ENCODE measurements at places on chromosomes 6 and 20.

DNA sequence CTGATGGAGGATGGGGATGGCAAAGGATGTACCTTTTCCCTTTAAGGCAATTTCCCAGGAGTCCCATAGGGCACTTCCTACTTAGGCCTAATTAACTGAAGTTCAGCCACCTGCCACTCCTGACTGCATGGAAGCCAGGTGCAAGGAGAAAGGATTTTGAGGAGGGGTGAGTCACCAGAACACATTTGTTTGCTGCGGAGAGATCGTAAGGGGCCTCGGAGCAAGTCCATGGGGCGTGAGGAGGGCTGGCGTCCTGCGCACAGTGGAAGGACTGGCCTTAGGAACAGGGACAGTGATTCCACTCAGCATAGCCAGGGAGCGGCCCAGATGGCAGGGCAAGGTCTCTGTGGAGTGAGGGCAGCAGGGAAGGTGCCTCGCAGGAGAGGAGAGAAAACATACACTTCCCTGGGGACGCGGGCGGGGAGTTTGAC lies 11.8 kb upstream of the MAP1LC3A start:
- no peak for DNase-seq

DNA sequence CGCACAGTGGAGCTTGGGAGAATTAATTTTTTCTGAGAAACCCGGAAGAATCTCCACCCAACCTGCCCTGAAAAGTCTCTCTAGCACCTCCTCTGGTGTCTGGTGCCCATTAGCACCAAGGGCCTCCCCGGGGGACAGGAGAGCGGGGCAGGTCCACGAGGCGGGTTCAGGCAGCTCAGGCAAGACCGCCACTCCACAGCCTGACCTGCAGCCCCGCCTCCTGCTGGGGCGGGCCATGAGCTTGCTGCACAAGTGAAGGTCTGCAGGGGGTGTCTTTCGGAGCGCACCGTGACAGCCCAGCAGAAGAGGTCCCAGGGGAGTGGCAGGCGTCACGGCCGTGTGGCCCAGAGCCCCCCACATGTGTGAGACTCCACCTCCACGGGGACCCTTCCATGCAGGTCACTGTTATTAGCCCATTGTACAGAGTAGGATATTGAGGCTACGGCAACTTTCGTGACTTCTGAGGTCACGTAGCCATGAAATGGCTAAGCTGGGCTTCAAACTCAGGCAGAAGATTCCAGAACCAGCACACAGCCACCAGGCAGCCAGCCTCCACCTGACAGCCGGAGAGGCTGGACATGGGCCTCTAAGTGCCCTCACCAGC lies 63.9 kb upstream of the SLCO4A1 start:
- DNase-seq, result no peak

- DNase-seq, result no peak
Measured at GRCh38 chr6:165987483-165988301, 180.0 kb downstream of the TBXT start.

GRCh38 chr6:68728159-68728979 lies 93.3 kb downstream of the ADGRB3 start:
- DNase-seq, result no peak

DNA sequence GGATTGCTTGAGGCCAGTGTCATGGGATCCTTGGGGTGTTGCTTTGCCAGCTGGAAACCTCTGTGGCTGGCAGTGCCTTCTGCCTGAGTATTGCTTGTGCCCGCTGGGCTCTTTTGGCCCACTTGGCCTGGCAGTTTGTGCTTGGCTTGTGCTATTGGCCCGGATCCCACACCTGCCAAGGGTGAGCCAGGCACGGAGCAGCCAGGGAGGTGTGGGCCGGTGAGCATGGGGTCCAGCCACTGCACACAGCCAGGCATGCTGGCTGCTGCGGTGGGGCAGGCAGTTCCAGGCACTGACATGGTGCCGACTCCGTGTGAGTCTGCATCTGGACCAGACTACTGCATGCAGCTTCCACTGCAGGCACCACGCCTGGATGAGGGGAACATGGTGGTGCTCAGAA lies 62.5 kb upstream of the SYNCRIP start:
- no peak for DNase-seq

GRCh38 chr20:62805711-62806382 lies 1.2 kb downstream of the OGFR start:
- no peak for DNase-seq

GRCh38 chr6:127483399-127484055 lies 24.3 kb upstream of the KIAA0408 start:
- no peak for DNase-seq

- no peak for DNase-seq
Measured at GRCh38 chr6:43307451-43308100, 1.1 kb downstream of the CRIP3 start.

- no peak for DNase-seq
Measured at GRCh38 chr6:70838907-70839285, 118.0 kb downstream of the B3GAT2 start.

DNA sequence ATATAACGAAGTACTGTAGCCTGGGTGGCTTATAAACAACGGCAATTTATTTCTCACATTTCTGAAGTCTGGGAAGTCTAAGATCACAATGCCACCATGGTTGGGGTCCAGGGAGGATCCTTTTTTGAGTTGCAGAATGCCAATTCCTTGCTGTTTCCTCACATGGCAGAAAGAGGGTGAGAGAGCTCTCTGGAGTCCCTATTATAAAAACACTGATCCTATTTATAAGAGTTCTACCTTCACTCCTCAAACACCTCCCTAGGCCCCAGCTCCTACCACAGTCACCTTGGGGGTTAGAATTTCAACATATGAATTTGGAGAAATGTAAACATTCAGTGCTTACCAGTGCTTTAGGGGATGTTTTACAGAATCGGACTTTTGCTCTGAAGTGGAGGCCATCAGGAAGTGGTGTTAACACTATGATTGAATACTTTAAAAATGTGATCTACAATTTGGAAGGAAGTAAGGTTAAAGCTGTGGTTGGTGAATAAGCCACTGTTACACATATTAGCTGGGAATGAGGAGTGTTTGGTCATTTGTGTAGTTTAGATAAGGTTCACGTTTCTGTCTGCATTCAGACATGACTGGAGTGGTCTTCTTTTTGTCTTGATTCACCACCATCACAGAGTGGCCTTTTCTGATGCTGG lies 79.9 kb upstream of the SPTLC3 start:
- DNase-seq, result no peak

GRCh38 chr20:45174434-45175364 lies at the start of gene PI3:
Gene PI3 (plus strand): TSS chr20:45174902. CDS start chr20:45174923, 21 bp downstream.
- DNase-seq, result no peak

DNA sequence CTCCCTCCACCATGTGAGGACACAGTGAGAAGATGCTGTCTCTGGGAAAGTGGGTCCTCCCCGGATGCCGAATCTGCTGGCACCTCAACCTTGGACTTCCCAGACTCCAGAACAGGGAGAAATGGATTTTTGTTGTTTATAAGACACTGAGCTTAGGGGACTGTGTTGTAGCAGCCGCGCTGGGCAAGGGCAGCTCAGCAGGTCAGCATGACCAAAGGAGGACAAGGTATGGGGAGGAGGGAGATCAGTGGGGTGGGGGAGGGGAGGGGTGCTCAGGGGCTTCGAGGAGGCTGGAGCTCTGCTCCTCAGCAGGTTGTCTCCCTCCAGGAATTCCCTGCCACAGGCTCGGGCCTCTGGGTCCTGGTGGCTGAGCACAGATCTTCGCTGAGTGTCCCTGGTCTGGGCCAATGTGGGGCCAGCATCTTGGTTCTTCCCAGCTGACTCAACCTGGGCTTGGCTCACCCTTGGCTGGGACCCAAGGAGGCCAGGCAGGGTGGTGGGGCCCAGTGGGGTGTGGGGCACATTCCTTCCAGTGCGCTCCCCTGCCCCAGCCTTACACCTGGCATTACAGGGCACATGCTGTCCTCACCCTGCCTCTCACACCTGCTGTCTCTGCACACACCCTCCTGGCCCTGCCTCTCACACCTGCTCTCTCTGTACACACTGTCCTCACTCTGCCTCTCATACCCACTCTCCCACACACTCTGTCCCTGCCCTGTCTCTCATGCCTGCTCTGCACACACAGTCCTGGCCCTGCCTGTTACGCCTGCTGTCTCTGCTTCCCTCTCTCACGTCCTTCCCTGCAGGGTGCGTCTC lies 107.3 kb downstream of the SYCP2 start:
- peak; percentile 18 for DNase-seq

DNA sequence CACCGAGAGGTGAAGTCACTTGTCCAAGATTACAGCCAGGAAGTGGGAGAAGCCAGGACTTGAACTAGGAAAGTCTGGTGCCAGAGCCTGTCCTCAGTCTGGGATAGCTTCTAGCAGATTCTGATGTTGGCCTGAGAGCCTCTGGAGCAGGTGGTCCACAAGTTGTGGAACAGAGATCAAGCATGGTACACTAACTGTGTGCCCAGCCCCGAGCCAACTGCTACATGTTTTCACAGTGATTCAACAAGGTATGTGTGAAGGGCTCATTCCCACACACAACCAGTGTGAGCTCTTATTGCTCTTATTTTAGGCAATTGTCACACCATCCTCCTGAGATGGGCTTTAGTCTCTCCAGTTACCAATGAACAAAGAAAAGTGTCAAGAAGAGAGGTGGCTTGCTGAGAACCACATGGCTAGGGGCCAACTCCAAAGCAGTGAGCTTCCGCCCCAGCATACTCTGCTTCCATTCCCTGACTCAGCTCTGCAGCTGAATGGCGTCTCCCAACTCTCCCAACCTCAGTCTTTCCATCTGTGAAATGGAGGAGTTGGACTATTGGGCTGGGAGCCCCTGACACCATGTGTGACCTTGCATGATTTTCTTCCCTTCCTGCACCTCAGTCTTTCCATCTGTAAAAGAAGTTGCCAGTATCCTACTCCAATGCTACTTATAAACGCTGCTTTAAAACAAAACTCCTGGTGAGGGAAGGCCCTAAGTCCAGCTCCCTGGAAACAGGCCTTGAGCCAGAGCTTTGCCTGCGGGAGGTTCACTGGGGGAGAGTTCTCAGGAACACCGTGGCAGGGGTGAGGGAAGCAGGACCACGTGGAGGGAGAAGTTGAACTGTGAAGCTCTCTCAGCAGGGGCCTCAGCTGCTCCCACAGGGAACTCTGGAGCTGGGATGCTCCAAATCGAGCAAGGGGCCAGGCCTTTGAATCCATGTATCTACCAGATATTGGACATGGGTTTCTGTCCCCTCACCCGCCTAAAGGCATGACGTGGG lies 40.9 kb downstream of the CDH22 start:
- no peak for DNase-seq

GRCh38 chr6:113697632-113698410 lies 159.3 kb upstream of the MARCKS start:
- DNase-seq, result no peak

- no peak for DNase-seq
Measured at GRCh38 chr6:74851596-74851995, 354.3 kb downstream of the COL12A1 start.
